Heart right ventricle (tissue), 16 donors: ENCODE measurements at places on chromosomes 2 and 18. TPM values are rescaled to one million over a fixed set of nuclear protein-coding genes. Genes with fewer than 3 reads are reported as not detected.

Gene SERPINB5
- total RNA-seq, result not detected

GRCh38 chr2:217437290-217437870 is 565.4 kb downstream of the TNS1 start:
- peak overlapping the region; percentile 50 for H3K27ac ChIP-seq
- DNase-seq, result peak; percentile 35
- H3K36me3 ChIP-seq, result no peaks in the 10 kb centered on the region

Gene IL1F10
- total RNA-seq, result not detected

DNA sequence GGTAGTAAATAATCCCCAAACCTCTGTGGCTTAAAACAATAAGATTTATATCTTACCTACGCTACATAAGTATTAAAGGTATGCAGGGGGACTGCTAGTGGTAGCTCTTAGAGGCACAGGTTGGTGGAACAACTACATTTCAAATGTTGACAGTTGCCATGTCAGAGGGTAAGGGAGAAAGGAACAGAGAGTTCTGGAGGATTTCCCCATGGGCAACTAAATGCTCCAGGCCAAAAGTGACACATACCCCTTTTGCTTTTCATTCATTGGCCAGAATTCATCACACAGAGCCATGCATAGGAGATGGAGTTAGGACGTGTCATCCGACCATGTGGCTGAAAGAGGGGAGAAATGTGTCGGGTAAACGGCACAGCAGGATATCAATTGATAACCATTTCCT is 133.2 kb downstream of the NAPG start:
- no peaks in the 10 kb centered on the region for H3K4me1 ChIP-seq
- no peak overlapping the region for H3K4me3 ChIP-seq
- no peak for DNase-seq
- H3K27me3 ChIP-seq, result no peaks in the 10 kb centered on the region

GRCh38 chr2:180376066-180376465 is 369.0 kb upstream of the CWC22 start:
- no peaks in the 10 kb centered on the region for H3K36me3 ChIP-seq
- H3K4me3 ChIP-seq, result no peak overlapping the region
- no peak overlapping the region for H3K27ac ChIP-seq
- H3K27me3 ChIP-seq, result no peaks in the 10 kb centered on the region

Gene MATN3
- total RNA-seq, result not detected
